Activated T-cell treated with anti-CD3 and anti-CD28 coated beads for 48 hours (primary cell): ENCODE measurements at places on chromosomes 3 and 15.
A peak's percentile ranks its signal among the peaks of the same experiment; 100 is the strongest.

- DNase-seq: no peak
Observed at GRCh38 chr3:150149651-150150051, 179.0 kb upstream of the PFN2 start.

DNA sequence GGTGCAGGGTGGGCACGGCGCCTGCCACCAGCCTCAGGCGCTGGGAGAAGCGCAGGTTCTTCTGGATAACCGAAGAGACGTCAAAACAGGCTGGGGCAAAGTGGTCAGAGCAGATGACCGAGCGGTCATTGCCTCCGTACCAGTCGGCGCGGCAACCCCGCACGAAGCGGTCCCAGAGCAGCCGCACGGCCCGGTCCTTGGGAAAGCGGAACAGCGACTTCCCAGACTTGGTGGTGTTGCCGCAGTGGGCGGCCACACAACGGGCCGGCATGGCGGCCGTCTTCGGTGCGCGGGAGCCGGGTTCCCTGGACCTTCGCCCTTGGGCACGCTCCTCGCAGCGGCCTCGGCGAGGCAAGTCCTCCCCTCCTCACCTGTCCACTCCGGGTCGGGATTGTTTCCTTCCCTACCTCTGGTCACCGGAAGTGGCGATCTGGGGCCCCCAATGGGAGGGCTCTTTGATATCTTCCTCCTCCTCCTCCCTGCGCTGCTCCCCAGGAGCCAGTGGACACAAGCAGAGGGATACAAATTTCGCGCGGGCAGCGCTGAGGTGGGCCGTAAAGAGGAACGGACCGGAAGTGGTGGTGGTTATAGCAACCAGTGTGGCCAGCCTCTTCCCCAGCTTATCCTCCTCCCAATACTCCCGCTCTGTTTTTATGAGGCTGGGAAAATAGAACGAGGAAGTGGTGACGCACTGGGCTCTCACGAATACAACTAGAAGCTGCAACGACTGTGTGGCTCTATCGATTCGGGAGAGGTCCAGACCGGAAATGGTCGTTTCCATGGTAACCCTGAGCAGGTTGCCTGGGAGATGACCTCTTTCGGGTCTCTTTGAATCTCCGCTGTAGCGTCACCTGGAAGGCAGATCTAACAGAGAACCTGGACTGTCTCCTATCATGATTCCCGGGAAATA lies at the start of the genes LRRC49 and THAP10:
TSS of gene LRRC49 (plus strand) at position 825 of the 910 bp plus-strand sequence. CDS start at position 894, 69 bp downstream.
TSS of gene THAP10 (minus strand) at position 432 of the 910 bp plus-strand sequence. CDS start at position 271, 161 bp downstream.
- DNase-seq: peak; percentile 33

- DNase-seq: no peak
Observed at GRCh38 chr3:72563690-72564370, 284.4 kb downstream of the SHQ1 start.

DNA sequence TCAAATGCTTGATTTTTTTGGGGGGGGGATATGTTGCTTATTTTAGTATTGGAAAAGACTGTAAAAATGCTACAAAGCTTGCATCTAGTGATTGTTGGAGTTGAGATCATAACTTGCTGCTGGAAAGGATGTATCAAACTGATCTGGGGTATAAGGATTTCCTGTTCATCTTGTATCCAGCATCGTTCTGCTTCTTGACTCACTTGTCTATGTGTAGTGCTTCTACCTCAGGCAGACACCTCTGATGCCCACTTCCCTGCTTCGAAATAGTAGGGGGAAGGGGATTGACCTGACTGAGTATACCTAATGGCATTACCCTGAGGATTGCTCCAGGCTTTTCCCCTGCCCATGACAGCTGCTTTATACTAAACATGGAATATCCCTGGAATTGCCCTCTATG lies 42.7 kb downstream of the STT3B start:
- no peak for DNase-seq

DNA sequence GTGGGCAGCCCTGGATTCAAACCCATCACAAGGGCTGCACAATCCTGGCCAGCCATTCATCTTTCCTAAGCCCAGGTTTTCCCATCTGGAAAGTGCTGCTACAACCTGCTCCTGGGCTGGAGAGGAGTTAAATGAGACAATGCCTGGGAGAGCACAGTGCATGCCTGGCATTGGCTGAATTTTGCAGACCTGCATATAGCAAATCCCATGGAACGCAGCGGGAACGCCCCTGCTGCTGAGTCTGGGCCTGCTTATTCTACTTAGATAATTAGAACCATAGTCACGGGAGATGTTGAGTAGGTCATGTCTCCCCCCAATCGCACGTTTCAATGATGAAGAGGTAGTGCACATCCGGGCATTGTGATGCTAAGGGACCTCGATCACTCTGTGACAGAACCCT lies 46.6 kb downstream of the ABTB1 start:
- DNase-seq: no peak

DNA sequence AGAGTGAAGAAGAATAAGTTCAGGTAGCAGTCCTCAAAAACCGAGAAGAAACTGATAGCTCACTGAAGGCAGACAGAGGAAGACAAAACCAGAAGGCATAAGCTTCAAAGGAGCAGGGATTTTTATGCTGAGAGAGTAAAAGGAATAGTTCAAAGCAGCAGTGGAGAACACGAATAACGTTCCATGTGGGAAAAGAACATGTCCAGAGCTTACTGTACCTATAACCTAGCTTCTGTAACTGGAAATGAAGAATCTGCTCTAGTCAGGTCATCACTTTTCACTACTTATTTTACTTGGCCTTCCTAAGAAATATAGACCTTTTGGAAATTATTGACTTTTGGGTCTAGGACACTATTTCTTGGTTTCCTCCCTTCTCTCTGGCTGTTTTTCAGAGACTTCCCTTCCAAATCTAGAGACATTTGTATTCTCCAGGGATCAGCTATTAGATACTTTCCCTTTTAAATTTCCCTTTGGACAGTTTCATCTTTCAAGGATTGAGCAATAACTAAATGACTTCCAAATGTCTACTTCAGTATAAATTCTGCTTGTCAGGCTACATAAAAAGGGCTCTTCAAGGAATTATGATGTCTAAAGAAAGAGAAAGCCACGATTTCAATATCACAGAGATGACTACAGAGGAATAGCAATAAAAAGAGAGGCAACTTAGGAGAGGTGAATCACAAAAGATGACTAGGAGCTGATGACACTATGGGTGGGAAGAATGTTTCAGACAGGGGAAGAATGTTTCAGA lies 46.7 kb downstream of the UBE3A start:
- DNase-seq: no peak

- DNase-seq: no peak
Observed at GRCh38 chr3:27594096-27594690, 110.0 kb upstream of the SLC4A7 start.

GRCh38 chr15:67083135-67083762 lies 17.8 kb downstream of the SMAD3 start:
- DNase-seq: no peak

GRCh38 chr15:67164401-67164791 lies 90.1 kb downstream of the AAGAB start:
- DNase-seq: no peak

GRCh38 chr3:193310914-193311723 lies 67.4 kb downstream of the ATP13A5 start:
- DNase-seq: no peak

GRCh38 chr3:9820946-9821345 lies 10.9 kb downstream of the TTLL3 start:
- DNase-seq: no peak

GRCh38 chr3:141405025-141405424 lies 36.7 kb downstream of the ZBTB38 start:
- DNase-seq: no peak

GRCh38 chr15:57992761-57993355 lies 72.7 kb downstream of the ALDH1A2 start:
- DNase-seq: no peak

GRCh38 chr15:64284042-64284441 lies 71.9 kb downstream of the CSNK1G1 start:
- DNase-seq: no peak

- no peak for DNase-seq
Observed at GRCh38 chr3:183560607-183561006, 5.1 kb upstream of the KLHL6 start.

- no peak for DNase-seq
Observed at GRCh38 chr3:172625404-172625803, 85.5 kb downstream of the NCEH1 start.

- no peak for DNase-seq
Observed at GRCh38 chr3:13138833-13139145, 65.6 kb upstream of the IQSEC1 start.

GRCh38 chr3:2783261-2783660 lies 326.9 kb downstream of the IL5RA start:
- no peak for DNase-seq

DNA sequence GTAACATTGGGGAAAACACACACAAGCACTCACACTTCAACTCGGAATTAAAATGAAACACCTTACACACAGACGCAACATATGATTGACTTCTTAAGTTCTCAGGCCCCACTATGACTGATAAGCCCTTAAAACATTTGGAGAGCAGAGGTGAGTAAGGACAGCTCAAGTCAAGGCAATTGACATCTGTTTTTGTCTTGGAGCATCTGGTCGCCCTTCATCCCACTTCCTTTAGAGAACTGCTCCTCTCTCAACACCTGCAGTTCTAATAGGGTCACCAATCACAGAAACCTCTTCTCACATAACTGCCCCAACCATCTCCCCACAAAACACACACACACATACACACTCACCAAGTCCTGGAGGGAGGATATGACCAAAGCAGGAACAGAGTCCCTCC lies 43.4 kb downstream of the ERC2 start:
- DNase-seq: no peak

DNA sequence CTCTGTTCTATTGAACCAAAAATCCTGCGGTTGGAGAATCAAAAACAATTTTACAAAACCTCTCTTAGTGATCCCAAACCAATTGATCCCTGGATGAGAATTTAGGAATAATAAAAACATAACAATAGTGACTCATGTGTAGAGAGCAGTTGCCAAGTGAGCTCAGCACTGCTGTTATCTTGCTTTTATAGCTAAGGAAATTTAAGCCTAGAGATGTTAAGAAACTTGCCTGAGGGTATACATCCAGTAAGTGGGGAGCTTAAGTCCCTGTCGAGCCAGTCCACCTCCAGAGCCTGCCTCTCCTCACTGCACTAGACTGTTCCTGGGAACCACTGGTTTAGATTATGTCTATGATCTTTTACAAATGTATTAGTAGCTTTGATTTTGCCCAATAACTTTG lies 358.4 kb upstream of the LMCD1 start:
- DNase-seq: no peak

GRCh38 chr3:187951452-187952190 lies 202.3 kb upstream of the LPP start:
- no peak for DNase-seq

GRCh38 chr3:153090973-153091372 lies 71.1 kb upstream of the RAP2B start:
- no peak for DNase-seq

GRCh38 chr3:51637941-51638471 lies 33.0 kb upstream of the TEX264 start:
- DNase-seq: no peak

DNA sequence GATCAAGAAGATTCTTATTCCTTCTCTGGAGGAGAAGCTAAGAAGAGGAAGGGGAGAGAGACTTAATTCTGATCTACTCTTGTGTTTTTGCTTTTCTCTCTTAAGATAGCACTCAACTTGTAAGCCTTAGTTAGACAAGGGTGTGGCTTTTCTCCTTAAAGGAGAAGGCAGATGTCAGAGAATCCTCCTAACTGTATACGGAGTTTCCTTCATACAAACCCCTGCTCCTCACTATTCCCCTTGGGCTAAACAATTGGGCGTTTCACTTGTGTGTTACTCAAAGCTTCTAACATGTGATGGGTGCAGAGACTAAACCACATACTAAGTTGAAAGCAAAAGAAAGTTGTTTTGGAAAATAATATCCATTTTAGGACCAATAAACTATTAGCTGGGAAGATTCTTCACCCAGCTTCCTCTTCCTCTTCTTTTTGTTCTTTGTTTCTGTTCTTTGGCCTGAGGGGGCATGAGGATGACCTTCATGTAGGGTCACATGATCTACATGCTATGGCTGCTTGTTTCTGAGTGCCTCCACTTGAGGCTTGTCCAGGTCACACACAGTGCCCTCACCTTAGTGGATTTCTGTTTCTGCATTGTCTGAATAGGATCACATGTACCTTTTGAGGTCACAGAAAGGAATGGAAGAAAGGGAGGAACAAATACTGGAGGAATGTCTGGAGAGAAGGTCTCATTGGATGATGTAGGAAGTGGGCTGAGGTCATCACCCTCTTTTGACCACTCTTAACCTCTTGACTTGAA lies 14.6 kb downstream of the SPINK8 start:
- no peak for DNase-seq

GRCh38 chr3:138370321-138370720 lies 21.9 kb downstream of the MRAS start:
- no peak for DNase-seq

DNA sequence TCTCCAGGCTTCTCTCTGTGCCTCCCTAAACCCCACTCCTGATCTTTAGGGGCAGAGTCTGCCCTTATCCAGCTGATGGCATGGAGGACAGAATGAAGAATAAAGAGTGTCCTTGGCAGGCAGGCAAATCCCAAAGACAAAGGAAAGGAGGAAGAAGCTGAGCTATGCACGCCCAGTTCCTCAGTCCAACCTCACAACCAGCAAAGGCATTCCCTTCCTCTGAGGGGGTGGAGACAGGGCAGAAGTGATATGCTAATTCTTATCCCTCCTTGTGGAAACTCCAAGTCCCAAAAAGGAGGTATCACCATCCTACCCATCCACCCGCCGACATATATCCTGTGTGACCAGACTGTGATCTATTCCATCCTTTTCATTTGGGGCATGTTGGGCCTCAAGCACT lies 10.5 kb upstream of the CCDC54 start:
- DNase-seq: no peak

- no peak for DNase-seq
Observed at GRCh38 chr15:36617529-36618196, 38.2 kb downstream of the CDIN1 start.

DNA sequence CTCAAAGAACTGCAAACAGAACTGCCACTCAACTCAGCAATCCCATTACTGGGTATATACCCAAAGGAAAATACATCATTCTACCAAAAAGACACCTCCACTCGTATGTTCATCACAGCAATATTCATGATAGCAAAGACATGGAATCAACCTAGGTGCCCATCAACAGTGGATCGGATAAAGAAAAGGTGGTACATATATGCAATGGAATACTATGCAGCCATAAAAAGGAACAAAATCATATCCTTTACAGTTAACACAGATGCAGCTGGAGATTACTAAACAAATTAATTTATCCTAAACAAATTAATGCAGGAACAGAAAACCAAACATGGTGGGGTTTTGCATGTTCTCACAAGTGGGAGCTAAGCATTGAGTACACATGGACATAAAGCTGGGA lies 27.3 kb downstream of the MGLL start:
- DNase-seq: no peak

- DNase-seq: no peak
Observed at GRCh38 chr3:103055021-103055520, 620.3 kb downstream of the ZPLD1 start.

- DNase-seq: no peak
Observed at GRCh38 chr15:73375755-73376305, 7.1 kb upstream of the HCN4 start.

GRCh38 chr15:64865998-64866520 lies 24.3 kb downstream of the PLEKHO2 start:
- no peak for DNase-seq

- no peak for DNase-seq
Observed at GRCh38 chr3:3503411-3503810, 295.8 kb upstream of the LRRN1 start.

GRCh38 chr3:174253196-174253823 lies 605.8 kb upstream of the NAALADL2 start:
- DNase-seq: no peak
